ENCODE measurements at places on chromosomes 7 and 10.

DNA sequence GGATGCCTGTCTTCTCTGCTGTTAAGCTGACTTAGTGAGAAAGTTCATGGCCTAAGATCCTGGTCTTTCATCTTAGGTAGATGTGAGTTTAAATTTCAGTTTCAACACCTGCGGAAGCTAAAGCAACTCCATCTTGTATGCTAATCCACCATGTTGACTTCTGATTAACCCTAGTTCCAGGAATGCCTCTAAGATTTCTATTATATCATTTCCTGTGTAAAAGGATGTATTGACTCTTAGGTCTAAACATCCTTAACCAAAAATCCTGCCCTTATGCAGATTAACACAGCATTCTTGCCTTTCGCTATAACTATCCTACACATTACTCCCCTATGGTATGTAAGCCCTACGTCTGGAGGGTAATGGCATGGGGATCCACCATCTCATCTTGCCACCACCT, 94.4 kb upstream of the CCDC6 start:
- no peak for DNase-seq

DNA sequence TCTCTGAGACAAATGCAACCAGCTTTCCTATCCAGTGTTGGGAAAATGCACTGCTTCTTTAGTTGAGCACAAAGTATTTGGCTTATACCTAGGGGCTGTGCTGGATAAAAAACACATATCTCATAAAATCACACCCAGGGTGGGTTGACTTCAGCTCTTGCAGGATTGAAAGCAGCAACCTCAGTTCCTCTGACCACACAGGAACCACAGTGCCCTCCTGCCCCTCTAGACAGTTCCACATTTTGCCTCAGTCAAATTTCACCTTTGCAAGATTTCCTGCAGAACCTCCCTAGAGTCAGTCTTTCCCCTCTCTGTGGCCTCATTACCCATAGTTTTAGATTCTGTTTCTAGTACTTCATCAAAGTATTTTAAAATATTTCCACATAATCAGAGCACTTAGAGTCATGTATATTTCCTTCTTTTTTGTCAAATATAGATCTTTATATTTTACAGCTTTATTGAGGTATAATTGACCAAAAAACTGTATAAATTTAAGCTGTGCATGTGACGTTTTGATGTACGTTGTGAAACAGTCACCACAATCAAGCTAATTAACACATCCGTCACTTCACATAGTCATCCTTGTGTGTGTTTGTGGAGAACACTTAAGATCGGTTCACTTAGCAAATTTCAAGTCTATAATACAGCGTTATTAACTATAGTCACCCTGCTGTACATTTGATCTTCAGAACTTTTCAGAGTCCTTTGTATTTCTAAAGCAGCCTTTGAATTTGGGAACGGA, 37.0 kb upstream of the EGR2 start:
- DNase-seq: no peak

- no peak for DNase-seq
Observed at GRCh38 chr10:44010873-44011602, 362.4 kb upstream of the ZNF32 start.

- no peak for DNase-seq
Observed at GRCh38 chr7:153832160-153832559, 220.0 kb upstream of the DPP6 start.

DNA sequence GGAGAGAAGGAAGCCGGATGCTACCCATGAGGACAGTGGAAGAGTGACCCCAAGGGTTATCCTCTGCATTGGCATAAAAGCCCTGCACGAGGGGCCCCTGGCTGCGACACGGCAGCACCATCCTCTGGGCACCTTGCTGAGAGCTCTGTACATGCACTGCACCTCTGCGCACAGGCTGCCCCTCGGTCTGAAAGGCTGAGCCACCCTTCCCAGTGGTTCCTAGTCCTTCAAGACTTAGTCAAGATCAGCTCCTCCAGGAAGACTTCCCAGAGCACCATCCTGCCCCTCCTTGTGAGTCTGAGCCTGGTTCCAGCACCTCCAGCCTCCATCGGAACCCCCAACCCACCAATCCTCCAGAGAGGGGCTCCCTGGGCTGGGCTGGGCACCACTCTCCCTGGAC, 37.9 kb upstream of the CNPY1 start:
- DNase-seq: no peak

DNA sequence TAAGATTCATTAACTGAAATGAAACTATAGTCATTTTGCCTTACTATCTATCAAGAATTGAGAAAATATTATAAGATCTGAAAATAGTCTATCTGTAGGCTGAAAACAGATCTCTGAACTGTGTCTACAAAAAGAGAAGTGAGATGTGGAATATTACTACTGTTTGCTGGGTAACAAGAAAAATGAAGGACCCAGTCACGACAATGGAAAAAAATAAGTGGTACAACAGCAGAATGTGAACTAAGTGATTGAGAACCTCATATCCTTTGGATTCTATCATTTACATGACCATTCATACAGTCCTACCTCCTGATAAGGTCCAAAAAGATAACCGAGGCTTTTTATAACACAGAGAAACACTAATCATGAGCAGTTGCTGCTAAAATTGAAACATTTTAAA, 94.3 kb downstream of the UBE2H start:
- DNase-seq: no peak

GRCh38 chr10:117499248-117500105, 43.1 kb upstream of the EMX2 start:
- no peak for DNase-seq

DNA sequence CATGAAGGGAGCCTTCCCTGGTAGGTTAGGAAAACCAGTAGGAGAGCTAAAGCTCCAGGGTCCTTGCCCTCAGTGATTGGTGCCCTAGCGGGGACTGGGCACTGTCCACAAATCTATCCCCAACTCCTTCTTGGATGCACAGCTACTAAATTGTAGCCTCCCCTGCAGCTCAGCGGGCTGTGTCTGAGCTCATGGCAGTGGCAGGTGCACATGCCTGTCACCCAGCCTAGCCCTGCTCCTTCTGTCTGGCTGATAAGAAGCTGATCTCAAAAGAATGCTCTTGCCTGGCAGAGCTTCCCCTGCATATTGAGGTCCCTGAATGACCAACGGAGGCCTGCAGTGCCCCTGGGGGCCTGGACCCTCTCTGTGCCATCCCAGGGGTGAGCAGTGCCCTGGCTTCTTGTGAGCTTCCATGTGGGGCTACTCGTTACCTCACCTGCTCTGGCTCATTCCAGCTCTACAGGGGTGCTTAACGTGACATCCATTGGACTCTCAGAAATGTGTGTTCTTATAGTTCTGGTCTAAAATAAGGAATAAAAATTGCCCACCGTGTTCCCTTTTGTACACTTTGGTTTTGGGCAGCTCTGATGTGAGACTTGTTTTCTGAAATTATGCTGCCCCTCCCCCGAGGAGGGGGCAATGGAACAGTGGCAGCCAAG, 59.8 kb upstream of the ANTXRL start:
- peak; percentile 7 for DNase-seq

- DNase-seq: peak; percentile 84
Observed at GRCh38 chr10:88934900-88935672, 17.5 kb downstream of the ACTA2 start.

GRCh38 chr7:86980223-86980622, 79.2 kb downstream of the ELAPOR2 start:
- DNase-seq: no peak

DNA sequence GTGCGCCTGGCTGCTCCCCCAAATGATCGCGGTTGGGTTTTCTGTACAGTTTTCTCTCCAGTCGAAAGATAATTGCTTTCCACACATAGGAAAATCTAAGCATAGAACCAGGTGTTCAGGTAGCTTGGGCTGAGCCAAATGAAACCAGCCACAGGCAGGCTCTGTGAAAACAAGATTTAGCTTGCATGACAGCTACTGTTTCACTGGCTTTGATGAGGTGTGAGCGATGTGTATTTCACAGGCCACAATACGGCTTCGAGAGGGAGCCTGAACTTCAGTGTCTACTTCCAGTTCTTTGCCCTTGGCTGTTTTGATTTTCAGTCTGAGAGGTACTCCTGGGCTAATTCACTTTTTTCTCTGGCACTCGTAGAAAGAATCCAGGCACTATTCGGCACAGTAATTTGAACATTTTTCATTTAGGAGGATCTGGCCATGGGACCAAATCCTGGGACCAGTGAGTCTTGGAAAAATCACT, 110.5 kb downstream of the JCAD start:
- peak; percentile 72 for DNase-seq

DNA sequence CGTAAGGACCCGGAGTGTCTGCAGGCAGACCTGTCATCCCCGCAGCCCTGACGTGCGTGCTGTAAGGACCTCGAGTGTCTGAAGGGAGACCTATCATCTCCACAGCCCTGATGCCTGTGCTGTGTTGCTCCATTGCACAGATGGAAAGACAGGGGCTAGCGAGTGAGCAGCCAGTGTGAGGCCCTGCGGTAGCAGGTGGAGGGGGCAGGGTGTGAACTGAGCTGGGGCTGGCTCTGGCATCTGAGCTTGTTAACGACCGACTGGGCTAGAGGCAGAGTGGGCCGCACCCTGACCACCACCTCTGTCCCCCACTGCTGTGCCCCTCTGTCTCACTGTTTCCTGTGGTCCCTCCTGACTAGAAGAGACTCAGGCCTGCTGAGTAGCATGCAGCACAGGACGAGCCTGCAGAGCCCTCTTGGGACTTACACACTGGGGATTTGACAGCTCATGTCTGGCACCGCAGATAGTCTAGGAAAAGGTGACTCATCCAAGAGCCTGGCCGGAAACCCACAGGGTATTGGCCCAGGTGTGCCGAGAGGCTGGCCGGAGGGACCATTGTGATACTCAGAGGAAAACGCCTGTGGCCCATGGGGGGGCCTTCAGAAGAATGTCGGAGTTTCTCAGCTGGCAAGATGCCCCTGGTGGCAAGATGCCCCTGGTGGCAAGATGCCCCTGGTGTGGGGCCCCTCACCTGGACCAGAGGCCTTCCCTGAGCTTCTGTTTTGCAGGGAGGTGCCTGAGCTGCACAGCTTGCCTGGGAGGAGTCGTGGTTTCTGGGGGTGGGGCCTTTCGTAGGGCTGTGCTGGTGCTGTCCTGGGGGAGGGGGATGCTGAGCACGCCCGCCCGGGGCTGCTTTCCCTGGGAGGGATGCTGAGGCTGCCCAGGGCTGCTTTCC, 34.3 kb downstream of the INPP5A start:
- DNase-seq: peak; percentile 85

DNA sequence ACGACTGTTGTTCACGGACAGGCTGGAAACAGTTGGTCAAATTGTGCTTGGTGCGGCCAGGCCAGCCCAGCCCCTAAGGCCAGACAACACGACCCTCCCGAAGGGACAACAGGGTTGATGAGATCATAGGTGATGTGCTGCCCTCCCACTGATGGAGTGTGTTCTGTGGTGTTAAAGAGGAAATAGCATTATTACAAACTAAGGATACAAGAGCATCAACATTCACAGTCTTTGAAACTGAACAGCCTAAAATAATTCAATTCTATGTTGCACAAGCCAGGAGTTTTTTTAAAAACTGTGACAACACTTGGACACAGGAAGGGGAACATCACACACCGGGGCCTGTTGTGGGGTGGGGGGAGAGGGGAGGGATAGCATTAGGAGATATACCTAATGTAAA, 87.6 kb downstream of the FAM53B start:
- no peak for DNase-seq

DNA sequence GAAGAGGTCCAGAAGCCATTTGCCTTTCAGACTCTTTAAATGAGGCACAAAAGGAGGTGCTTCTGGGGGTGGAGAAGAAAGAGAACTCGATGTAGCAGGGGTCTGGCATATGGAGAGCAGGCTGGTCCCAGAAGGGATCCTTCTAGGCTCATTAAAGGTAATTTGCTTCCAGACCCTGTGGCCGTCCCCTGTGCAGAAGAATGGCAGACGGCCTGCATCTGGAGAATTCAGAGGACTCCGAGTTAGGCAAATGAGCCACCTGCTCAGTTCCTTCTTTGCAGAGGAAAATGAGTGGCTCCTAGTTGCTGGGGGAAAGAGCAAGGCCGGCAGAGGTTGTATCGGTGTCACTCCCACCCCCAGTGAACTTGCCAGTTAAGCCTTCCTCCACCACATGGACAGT, 73.8 kb upstream of the FAM180A start:
- peak; percentile 65 for DNase-seq

GRCh38 chr10:117968354-117969182, 78.2 kb downstream of the RAB11FIP2 start:
- DNase-seq: no peak

DNA sequence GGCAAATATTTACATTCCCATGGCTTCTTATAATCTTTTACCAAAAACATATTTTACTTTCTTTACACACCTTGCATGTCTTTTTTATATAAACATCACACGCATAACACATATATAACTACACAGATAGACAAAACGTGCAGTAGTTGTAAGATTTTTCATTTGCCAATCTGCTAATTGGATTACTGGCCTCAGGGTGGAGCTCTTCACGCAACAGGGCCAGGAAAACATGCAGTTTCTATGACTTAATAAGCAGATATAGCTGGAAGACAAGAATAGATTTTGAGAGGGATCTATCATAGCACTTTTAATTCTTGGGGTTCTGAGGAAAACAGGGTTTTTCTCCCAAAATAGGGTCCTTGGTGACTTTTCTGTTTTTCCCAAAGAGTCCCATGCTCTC, 12.7 kb downstream of the ACADSB start:
- no peak for DNase-seq

DNA sequence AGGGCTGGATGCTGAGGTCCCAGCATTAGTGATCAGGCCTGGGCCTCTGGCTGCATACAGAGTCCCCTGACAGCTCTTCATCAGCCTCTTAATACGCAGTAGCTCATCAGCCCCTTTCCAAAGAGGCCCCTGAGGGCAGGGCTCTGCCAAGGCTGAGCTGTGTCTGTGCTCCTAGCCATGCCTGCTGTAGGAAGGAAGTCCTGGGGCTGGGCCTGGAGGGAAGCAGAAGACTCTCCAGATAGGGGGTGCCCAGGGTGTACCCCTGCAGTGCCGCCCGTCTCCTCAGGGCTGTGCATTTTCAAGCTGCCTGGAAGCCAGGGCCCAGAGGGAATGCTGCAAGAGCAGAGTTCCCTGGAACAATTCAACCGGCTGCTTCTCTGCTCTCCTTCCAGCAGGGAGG, 7.3 kb upstream of the RET start:
- no peak for DNase-seq

DNA sequence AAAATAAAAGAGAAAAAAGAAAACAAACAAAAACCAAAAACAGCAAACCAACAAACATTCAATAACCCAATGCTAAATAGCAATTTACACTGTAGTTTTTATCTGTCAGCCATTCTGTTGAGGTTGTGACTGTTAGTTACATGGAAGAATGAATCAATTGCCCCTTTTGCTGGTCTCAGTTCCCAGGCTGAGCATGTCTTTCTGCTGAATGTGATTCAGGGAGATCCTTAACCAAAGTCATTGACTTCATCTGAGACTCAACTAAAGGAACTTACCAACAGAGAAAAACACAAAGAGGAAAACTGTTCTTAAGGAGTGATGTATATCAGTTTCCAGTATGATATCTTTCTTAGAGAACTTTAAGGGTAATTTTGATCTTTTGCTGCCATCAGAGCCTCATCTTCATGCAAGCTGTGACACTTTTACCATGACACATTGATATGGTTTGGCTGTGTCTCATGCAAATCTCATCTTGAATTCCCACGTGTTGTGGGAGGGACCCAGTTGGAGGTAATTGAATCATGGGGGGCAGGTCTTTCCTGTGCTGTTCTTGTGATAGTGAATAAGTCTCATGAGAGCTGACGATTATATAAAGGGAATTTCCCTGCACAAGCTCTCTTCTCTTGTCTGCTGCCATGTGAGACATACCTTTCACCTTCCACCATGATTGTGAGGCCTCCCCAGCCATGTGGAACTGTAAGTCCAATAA, 469.8 kb downstream of the KIF20B start:
- DNase-seq: no peak

Data from lower leg skin (tissue), 4 donors.